T follicular helper cell (primary cell): ENCODE measurements at places on chromosomes 12 and 14.

DNA sequence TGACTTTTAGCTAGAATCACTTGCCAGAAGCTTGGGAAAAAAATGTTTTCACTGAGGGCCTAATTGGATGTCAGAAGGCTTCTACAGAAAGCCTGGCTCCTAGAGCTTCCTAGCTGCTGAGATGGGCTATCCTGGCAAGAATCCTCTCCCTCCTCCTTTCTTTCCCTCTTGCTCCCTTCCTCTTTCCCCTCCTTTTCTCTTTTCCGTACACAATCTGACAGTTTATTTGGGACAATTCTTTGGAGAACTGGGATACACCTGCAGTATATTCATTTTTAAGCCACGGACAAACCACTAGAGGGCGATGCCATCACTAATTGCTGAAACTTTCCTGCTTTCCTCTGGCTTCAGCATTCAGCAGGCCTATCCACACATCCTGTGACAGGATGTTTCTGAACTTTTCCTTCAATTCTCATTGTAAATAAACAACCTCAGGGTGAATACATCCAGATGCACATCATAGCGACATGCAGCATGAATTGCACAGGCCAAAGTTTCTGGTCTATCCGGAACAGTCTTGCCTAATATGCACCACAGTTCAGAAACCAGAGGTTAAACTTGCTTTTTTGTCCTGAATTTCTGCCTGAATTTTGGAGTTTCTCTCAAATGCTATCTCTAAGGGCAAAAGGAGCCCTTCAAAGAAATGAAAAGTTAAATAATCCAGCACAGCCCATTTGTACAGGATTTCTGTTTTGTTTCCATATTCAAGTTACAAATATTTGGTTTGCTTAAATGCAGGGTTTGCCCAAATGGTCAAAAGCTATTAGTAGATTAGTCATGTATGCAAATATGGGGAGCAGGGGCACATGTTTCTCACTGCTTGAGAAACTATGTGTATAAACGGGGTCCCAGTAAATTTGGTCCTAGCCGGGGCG, 142.8 kb downstream of the PAWR start:
- no peak for DNase-seq

GRCh38 chr14:71529848-71530247, 402.4 kb upstream of the RGS6 start:
- DNase-seq = no peak

DNA sequence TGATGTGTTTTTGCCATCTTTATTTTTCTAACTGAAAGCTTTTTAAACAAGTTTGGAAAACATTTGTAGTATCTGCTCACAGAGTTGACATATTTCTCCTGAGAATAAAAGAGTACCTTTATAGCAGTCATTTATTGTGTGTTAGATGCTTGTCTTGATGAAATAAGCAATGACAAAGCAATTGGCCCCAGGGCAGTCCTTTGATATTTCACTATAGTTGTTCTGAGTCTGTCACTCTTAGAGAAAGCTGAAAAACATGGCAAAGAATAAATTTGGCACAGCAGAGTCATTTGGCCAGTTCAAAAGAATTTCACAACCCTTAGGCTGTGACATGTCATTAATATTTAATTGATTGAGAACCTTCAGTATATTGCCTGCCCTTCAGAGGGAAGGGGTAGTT, 166.2 kb downstream of the PTPRO start:
- no peak for DNase-seq

GRCh38 chr12:14956024-14956891, 5.1 kb downstream of the ARHGDIB start:
- DNase-seq = no peak

- DNase-seq = no peak
Measured at GRCh38 chr12:116366824-116367223, 89.3 kb upstream of the MED13L start.

GRCh38 chr14:93185349-93185720, 218 bp downstream of the LYSET start:
- DNase-seq = no peak
